NK-92 treated with Interleukin-12 subunit alpha and Interleukin-12 subunit beta, amount 100 ng/mL, for 24 hours (cell line): ENCODE measurements at places on chromosomes 16 and 17.

DNA sequence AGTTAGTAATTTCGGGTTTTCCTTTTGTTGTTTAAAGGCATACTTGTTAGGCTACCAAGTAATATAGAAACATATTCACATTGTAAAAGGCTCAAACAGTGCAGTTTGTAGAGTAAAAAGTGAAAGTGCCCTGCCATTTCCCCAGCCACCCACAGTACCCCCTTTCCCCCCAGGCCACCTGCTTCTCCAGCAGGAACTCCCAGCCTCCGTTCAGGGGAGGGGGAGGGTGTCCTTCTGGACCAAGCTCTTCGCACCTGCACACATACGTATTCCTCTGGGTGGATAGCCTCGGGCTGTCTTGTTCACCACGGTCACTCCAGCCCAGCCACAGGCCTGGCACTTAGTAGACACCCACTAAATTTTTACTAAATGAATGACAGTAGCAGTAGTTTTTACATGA is 144.5 kb downstream of the CLEC16A start:
- DNase-seq: no peak

DNA sequence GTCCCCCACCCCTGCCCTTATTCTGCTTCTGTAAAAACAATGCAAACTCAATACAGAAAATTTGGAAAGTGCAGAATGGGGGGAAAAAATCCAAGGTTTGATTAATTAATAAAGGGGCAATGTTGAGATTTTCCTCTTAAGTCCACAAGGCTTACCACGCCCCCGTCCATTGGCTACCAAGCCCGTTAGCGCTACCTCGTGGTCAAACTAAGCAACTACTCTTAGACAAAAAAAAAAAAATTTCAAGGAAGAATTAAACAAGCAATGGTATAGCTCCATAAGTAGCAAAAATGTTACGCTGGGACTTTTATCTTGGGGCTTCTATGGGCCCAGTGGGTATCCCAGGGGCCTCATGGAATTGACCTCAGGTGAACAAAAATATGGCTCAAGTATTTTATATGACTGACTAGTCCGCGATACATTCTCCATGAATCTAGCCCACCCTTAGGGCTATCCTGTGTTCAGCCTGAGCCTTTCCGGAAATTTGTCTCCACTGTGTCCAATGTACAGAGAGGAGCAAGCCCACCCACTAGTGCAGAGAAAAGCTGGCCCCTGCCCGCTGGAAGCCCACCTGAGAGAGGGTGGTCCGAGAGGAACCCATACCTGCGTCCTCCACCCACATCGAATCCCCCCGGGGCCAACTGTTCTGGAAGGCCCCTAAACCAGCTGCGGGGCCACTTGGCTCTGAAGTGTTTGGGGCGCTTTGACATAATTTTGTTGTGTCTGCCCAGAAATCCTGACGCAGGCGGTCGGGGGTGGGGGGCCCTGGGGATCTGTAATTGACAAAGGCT is 19.1 kb upstream of the TEX2 start:
- no peak for DNase-seq

DNA sequence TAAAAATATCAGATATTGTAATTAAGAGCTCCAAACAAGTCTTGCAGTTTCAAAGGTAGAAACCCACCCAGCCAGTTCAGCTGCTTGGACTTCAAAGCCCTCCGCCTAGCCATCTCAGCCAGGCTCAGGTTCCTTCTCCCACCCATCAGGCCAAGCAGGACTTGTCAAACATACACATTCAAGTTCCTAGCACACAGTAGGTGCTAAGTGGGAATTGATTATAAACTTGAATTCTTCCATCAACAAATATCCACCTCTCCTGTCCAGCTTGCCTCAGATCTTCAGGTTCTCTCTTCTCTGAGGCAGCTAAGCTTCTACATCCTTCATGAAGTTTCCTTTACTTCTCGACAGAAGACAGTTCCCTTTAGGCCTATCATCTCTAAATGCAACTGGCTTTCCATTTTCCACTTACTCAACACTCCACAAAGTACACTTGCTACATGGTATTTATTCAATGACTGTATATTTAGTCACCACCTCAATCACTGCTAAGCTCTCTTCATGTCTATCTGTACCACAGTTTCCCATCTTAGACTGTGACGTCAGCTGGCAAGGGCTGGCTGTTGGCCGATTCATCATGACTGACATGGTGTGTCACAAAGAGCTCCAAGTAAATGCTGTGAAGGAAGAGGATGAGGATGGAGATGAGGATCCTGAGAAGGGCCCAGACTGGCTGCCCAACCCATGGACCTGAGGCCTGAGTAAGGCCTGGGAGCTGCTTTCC is 13.3 kb upstream of the COG7 start:
- no peak for DNase-seq

- DNase-seq: no peak
Measured at GRCh38 chr17:49633762-49634484, 44.0 kb downstream of the SPOP start.

DNA sequence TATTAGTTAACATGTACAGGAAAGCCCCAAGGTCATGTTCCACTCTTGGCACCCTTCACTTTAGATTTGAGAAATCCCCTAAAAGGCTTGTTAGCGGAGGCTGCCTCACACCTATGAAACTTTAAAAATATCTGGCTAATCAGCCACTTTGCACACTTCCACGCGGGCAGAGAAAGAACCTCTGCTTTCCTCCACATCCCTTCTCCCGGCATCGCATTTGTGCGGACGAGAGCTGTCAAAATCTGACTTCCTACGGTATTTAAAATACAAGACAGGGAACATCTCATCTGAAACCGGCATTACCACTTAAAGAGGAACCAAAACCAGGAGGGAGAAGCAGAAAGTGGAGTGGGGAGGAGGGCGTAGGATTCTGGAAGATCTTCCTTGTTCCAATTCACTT is 422.3 kb downstream of the TMEM114 start:
- DNase-seq: no peak

DNA sequence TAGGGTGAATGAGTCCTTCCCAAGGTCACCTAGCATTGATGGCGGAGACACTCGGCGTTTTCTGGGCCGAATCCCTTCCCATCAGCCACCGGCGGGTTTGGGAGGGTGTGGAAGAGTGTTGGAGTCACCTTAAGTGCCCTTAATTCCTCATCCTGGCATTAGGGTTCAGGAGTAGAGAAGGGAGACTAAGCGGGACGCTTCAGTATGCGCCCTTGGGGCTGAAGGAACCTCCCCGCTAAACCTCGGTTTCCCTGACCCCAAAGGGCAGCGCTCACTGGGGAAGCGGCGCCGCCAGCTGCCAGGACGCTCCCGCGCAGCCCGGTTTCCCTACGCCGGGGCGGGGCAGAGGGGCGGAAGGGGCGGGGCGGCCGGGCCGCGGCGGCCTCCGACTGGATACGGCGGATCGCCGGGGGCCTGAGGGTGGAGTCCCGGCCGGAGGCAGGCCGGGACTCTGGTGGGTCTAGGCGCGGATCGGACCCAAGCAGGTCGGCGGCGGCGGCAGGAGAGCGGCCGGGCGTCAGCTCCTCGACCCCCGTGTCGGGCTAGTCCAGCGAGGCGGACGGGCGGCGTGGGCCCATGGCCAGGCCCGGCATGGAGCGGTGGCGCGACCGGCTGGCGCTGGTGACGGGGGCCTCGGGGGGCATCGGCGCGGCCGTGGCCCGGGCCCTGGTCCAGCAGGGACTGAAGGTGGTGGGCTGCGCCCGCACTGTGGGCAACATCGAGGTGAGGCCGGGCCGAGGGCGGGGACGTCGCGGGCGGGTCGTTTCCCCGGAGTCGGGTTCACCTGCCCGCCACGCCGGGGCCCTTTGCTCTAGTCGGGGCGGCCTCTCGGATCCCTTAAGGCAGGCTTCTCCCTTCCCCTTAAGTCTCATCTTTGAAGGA is at the start of gene DHRS11:
Gene DHRS11, plus strand, starts transcription at position 446 of the 882 bp plus-strand sequence. Its CDS starts 131 bp downstream, at position 577.
- DNase-seq: peak; percentile 30

DNA sequence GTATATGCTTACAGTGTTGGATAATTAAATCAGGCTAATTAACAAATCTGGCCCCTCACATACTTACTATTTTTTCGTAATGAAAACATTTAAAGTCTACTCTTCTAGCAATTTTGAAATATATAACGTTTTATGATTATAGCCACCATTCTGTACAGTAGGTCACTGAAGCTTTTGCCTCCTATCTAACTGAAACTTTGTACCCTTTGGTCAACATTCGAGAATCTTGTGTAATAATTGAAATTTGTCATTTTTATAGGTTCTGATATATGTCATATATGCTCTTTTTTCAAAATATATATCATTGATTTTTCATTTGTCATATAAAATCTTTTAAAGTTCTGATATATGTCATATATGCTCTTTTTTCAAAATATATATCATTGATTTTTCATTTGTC is 12.7 kb downstream of the PHKB start:
- DNase-seq: no peak
